GM12865 (cell line): ENCODE measurements at places on chromosomes 3 and 15.
A peak's percentile ranks its signal among the peaks of the same experiment; 100 is the strongest.

GRCh38 chr3:71392251-71392650 lies 191.3 kb downstream of the FOXP1 start:
- DNase-seq = peak; percentile 14

GRCh38 chr3:85090495-85090894 lies 131.7 kb downstream of the CADM2 start:
- DNase-seq = no peak

DNA sequence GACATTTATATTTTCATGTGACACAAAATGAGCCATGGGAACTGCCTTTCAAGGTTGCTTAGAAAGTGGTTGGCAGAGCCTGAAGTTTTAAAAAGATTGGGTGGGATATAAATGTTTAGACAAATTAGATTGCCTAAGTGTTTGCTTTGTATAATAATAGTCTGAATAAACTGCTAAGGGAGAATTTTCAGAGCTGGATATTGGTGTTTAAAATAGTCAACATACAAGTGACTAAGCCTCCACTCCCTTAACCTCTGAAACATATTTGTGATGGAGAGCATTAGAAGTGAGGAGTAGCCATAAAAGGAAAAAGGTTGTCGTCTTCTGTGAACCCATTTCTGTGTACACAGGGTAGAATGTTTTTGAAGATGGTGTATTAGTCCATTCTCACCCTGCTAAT lies 201.6 kb downstream of the THSD4 start:
- no peak for DNase-seq

DNA sequence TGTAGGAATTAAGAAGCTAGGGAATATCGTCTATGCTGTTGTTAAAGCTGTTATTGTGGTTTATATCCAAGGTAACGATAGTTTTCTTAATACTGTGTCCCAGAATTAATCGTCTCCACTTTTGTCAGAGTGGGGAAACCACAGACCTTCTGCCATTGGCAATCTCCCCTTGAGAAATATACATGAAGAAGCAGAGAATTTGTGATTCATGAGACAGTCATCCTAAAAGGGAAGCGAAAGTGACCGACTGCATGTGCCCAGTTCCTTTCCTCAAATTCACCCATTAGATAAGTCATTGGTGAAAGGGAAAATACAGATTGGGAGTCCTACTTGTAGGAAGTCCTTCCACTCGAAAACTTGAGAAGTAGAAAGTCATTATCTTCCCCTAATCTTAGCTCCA lies 26.6 kb downstream of the DIPK2A start:
- DNase-seq = peak; percentile 24

DNA sequence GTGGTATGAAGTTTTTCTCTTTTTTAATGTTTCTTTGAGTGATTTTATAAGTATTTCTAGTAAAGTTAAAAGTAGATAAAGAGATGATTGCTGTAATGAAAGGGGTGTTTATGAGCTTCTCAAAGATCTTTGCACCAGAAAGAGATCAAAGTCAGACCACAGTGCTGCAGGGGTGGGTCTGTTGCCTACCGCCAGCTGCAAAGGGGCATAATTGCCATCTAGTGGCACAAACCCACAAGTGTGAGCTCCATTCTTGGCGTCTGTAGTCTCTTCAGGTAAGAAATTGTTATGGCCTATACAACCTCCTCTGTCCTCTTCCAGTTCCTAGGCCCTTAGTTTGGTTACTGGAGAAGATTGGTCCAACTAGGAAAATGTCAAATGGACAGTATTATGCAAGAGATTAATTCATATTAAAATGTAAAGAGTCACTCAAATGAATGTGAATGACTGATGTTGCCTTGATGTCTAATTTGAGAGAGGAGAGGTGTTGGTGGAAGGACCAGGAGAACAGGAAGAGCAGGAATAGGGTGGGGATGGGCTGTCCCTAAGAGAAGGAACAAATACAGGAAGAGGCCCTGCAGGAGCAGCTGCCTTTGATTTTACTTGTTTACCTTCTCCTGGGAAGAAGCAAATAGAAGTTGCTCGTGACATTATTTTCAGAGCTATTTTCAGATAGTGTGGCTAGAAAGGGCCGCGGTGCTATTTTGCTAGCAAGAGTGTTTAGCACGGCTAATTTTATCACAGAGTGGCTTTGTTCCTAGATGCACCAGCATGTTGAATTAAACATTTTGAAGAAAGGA lies 53.0 kb upstream of the GSK3B start:
- peak; percentile 60 for DNase-seq

DNA sequence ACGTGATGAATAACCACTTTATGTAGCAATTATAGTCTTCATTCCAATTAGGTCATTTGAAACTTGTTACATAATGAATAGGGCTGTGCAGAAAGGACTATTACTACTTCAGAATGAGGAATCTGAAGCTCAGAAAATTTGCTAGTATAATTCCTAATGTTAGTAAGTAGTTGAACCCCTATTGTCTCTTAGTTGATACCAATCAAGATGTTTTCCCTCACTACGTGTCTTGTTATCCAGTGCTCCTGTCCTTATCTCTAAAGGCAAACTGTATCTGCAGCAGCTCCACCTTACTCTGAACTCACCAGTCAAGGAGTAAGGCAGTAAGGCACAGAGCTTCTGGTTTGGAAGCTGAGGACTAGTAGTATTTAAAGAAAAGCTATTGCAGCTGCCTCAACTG lies 32.0 kb downstream of the RAB11A start:
- no peak for DNase-seq
